WERI-Rb-1 (cell line): ENCODE measurements at places on chromosomes 5 and 9.

- DNase-seq = peak; percentile 89
Measured at GRCh38 chr9:121498150-121498486, 1.5 kb downstream of the GGTA1 start.

DNA sequence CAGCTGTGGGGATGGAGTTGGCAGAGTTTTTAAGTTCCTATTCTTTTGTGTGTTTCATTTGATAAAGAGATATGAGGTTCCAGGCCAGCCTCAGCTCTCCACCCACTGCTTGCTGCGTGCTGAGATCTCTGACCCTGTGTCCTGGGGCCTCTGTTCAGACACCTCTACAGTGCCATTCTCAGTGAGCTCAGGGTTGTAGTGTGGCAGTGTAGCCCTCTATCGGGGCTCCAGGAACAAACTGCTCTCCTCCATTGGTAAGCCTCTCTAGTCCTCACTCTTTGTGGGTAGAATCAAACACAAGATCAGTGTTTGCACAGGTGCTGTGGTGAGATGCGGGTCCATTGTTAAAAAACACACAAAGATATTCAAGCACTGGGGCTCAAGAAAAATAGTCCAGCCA lies 386.6 kb upstream of the RPS23 start:
- DNase-seq = no peak

DNA sequence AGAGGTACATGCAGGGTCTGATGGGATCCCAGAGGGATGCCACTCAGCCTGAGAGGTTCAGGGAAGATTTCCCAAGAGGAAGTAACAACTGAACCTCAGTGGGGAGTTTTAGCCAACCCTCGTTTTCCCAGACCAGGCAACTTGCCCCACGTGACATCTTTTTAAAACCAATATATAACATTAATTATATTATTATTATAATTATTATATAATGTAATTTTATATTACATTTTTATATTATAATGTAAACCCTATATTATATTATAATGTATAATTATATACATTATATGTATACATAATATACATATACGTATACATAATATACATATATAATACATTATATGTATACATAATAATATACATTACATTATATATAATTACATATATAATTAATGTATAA lies 62.8 kb upstream of the WWC1 start:
- no peak for DNase-seq

DNA sequence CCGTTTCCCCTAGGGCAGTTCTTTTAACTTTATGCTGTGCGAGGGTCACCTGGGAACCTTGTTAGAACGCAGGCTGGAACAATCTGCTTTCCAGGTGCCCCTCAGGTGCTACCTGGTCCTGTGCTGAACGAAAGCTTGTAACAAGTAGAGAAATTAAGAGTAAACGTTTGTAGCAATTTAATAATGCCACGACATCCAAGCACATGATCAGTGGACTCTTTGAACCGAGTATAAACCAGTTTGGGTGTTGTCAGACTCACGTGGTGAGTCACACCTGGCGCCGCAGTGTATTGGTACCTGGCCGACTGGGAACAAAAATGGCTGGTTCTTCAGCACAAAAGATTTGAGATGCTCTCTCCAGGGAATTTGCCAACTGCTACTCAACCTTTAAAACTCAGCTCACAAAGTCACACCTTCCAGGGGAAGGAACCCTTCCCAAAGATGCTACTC lies 926 bp upstream of the MYO10 start:
- DNase-seq = no peak

- DNase-seq = no peak
Measured at GRCh38 chr9:137211532-137211931, 6.0 kb downstream of the NDOR1 start.

DNA sequence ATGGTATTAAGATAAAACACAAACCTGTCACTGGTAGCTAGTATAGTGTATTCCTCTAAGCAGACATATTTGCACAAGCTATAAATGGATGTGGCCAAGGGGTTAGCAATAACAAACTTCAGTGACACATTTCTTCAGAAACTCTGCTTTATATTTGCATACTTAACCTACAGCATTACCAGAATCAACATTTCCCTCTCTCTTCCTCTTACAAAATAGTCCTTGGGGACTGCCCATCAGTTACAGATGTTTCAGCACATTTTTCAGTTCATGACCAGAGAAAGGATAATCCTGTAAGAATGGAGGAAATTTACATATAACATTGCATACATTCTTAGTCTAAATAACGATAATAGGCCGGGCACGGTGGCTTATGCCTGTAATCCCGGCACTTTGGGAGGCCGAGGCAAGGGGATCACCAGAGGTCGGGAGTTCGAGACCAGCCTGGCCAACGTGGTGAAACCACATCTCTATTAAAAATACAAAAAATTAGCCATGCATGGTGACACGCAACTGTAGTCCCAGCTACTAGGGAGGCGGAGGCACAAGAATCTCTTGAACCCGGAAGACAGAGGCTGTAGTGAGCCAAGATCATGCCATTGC lies 25.3 kb upstream of the SLC1A1 start:
- no peak for DNase-seq

DNA sequence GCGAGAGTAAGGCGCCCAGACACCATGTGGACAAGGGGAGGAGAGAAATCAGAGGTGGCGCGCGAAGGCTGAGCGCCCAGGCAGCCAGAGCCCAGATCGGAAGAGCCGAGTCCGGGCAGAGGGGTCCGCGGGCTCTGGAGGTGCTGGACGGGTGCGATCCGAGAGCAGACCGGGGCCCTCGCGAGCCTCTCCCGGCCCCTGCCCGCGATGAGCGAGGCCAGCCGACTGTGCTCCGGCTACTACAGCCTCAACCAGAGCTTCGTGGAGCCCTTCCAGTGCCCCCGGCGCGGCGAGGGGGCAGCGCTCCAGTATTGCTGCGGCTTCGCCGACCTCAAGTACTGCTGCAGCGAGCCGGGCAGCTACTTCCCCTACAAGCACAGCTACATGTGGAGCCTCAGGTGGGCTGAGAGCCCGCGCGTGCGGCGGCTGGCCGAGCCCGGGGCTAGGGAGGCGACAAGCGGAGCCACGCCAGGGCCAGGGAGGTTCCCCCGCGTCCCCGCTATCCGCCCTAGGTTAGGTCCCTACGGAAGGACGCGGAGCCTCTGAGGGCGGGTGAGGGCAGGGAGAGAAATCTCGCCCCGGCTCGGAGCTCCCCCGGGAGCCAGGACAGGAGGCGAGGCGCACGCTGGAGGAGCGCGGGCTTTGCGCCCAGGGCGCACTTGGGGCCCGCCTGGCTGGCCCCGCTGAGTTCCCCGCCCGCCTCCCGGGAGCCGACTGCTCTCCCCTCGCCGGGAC lies at the start of gene SHISAL2B:
TSS of gene SHISAL2B (plus strand) at position 87 of the 735 bp plus-strand sequence. CDS start at position 208, 121 bp downstream.
- DNase-seq = peak; percentile 68

GRCh38 chr5:29897916-29898315 lies 1295.6 kb upstream of the CDH6 start:
- no peak for DNase-seq

DNA sequence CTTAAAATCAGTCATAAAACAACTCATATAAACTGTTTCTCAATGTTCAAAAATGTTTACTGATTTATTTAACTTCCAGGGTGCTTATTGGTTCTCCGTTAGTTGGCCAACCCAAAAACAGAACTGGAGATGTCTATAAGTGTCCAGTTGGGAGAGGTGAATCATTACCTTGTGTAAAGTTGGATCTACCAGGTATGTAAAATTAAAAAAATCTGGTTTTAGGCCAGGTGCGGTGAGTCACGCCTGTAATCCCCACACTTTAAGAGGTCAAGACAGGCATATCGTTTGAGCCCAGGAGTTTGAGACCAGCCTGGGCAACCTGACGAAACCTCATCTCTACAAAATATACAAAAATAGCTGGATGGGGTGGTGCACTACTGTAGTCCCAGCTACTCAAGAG lies 73.7 kb downstream of the ITGA1 start:
- no peak for DNase-seq

DNA sequence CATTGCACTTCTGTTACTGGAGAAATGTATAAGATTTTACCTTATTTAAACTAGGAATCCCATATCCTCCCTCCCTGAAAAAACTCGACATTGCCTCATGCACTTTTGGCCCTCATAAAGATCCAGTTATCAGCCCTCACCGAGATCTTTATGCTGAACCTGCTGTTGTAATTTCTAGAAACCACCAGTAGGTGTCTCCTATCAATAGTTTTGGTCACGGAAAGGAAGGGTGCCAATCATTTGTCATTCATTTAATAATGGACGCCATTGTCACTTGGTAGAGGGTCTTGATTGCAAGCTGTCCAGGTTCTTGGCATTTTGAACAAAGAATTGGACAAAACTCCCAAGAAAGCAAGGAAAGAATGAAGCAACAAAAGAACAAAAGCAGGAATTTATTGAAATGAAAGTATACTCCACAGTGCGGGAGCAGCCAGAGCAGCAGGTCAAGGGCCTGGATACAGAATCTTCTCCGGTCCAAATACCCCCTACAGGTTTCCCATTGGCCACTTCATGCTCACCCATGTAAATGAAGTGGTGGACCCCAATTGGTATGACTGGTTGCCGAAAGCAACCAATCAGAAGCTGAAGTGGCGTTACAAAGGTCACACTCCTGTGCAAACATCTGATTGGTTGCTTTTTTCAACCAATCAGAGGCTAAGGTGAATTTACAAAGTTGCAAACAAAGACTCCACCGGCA lies 524.3 kb downstream of the PSAT1 start:
- DNase-seq = no peak

DNA sequence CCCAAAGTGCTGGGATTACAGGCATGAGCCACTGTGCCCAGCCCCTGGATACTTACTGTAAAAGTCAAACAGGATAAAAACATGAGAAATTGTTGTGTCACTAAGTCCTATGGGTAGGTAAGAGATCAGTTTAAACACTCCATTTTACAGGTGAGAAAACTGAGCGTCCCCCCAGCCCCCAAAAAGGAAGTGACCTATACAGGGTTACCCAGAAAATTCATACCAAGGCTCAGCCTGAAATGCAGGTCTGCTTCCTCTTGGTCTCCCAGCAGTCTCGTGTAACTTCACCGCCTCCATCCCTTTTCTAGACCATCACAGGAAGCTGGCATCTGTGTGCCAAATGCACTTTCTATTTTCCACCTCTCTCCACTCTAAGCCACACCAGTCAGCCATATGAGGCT lies 57.2 kb downstream of the TMOD1 start:
- DNase-seq = no peak

- DNase-seq = peak; percentile 49
Measured at GRCh38 chr9:6055216-6055615, 39.8 kb upstream of the RANBP6 start.

DNA sequence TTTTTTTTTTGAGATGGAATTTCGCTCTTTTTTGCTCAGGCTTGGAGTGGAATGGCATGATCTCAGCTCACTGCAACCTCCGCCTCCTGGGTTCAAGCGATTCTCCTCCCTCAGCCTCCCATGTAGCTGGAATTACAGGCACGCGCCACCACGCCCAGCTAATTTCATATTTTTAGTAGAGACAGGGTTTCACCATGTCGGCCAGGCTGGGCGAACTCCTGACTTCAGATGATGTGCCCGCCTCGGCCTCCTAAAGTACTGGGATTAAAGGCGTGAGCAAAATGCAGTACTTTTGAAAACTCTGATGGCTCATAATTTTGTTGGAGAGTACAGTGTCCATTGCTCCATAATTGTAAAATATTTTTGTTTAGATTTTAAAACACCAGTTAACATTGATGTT lies 52.6 kb downstream of the CCNH start:
- DNase-seq = no peak

DNA sequence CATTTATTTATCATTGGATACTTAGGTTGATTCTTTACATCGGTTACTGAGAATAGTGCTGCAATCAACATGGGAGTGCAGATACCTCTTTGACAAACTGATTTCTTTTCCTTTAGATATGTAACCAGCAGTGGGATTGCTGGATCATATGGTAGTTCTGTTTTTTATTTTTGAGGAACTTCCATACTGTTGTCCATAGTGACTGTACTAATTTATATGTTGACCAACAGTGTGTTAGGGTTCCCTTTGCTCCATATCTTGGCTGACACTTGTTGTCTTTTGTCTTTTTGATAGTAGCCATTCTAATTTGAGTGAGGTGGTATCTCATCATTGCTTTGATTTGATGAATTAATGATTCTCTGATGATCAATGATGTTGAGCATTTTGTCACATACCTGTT lies 137.3 kb upstream of the PITX1 start:
- no peak for DNase-seq

GRCh38 chr9:21322911-21323461 lies 12.2 kb downstream of the KLHL9 start:
- no peak for DNase-seq

DNA sequence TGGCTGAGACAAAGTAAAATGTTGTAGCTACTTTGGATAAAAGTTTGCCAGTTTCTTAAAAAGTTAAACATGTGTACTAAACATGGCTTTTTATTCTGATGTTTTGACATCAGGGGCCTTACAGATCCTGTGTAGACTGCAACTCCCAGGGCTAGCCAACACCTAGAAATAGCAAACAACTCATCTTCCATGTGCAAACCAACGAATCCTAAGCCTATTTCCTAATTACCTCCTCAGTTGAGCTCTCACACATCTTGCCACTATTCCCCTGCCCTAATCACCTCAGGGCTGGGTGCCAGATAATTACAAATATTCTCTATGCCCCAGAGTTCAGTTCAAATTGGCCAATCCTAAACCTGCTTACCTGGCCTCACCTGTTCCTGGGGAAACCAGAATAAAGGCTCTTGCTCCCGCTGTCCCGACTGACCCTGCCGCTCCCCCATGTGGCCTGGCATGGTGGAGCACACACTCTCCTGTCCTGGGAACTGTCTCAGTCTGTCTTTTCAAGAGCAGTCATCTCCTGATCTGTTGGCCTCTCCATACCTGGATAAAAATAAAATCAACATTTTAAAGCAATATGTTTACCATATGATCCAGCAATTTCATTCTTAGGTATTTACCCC lies 37.1 kb upstream of the FAM169A start:
- DNase-seq = peak; percentile 68

GRCh38 chr5:130206686-130207085 lies 302.4 kb downstream of the CHSY3 start:
- DNase-seq = no peak

DNA sequence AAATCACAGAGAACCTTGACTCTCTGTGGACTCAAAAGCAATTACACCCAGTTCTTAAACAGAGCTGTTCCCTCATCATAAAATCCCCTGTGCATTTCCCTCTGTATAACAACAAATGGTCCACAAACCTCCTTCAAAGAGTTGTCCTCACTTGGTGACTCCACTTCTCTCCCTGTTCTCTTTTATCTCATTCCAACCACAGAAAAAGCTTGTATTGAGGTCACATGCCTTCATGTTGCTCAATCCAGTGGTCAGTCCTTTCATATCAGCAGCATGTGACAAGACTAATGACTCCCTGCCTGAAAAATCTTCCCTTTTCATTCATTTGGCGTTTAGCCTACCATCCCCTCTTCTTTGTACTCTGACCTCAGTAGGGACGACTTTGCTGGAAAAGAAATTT lies 158.0 kb downstream of the DEPDC1B start:
- no peak for DNase-seq
